ENCODE measurements at places on chromosomes 7 and 10.

GRCh38 chr10:118107541-118107940 is 60.8 kb upstream of the RAB11FIP2 start:
- DNase-seq: no peak

GRCh38 chr10:99325281-99325680 is 3.9 kb upstream of the CNNM1 start:
- no peak for DNase-seq

DNA sequence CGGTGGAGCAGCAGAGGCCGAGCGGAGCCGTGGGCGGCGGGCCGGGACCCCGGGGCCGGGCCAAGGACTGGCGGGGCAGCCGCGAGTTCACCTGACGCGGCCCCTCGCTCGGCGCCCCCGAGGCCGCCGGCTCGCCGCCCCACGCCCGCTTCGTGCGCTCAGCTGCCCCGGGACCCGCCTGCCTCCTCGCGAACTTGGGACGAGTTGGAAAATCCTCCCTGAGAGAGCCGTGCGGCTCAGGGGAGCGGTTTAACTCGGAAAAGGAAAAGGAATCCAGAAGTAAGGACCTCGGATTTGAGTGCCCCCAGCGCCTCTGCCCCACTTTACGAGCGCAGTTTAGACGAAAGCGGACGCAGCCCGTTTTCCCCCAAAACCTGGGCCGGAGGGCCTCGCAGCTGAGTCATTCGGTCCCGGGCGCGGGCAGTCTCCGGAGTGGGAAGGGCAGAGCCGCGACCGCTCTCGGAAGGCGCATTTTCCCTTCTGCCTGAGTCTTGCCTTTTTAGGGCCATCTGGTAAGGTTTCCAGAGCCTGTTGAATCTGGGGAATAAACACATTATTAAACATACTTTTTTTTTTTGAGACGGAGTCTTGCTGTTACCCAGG is 744 bp downstream of the CREM start:
- peak; percentile 52 for DNase-seq

- DNase-seq: no peak
Measured at GRCh38 chr10:129945526-129945925, 18.5 kb downstream of the EBF3 start.

GRCh38 chr7:147136352-147136751 is 1019.8 kb downstream of the CNTNAP2 start:
- DNase-seq: no peak

- no peak for DNase-seq
Measured at GRCh38 chr7:79608005-79608404, 154.5 kb upstream of the MAGI2 start.

- no peak for DNase-seq
Measured at GRCh38 chr7:43693687-43694398, 35.5 kb downstream of the COA1 start.

DNA sequence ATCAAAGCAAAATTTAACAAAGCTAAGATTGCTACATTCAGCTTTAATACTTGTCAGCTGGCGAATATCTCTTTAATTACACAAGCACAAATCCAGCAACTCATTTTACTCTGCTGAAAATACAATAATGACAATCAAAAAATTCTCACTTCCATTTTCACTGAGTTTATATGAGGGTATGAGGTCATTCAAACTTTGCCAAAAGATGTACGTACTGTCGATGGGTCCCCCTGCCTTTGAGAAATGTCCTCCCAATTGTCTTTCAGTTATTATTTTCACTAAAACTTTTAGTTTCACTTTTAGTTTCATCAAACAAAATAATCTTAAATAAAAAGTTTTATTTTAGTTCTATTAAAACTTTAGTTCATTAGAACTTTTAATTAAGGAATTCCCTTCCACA is 159.5 kb upstream of the WDR11 start:
- no peak for DNase-seq

- DNase-seq: no peak
Measured at GRCh38 chr7:144483189-144483588, 79.7 kb upstream of the NOBOX start.

DNA sequence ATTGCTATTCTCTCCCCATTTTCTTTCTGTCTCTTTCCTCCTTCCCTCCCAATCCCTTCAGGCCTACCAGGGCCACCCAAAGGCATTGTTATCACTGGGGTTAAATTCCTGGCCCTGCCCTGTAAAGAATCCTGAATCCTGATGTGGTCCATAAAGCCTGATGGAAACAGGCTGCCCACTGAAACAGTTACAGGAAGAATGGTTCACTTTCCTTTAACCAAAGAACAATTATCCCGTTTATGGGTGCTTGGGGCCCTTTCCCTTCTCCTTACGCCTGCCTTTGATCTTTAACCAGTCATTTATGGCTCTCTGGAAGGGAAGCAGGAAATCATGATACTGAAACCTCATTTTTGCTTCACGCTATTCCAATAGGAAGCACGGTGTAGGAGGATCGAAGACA is 273.1 kb upstream of the NEBL start:
- DNase-seq: no peak

- DNase-seq: peak; percentile 70
Measured at GRCh38 chr10:72049969-72050781, 38.2 kb downstream of the SPOCK2 start.

DNA sequence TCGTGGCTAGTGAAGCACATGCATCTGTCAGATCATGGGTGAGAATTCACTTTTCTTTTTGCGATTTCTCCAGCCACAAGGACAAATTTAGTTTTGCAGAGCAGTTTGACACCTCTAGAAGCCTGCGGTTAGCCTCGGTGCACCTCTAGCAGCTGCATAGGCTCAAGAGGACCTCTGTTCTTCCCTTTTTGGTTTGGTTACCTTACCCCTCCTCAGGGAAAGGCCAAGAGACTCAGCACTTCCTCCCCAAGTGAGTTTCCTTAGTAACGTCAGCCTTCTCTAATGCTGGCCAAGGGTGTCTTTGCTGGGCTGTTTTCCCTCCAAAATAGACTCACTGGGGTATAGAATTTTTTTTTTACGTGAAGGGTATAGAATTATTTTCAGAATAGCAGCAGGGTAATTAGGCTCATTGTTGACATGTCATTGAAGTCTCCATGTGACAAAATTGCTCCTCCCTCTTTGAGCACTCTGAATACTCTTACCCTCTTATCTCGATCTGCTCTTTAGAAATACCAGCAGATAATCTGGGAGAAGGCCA is 97.8 kb downstream of the AUTS2 start:
- DNase-seq: no peak

DNA sequence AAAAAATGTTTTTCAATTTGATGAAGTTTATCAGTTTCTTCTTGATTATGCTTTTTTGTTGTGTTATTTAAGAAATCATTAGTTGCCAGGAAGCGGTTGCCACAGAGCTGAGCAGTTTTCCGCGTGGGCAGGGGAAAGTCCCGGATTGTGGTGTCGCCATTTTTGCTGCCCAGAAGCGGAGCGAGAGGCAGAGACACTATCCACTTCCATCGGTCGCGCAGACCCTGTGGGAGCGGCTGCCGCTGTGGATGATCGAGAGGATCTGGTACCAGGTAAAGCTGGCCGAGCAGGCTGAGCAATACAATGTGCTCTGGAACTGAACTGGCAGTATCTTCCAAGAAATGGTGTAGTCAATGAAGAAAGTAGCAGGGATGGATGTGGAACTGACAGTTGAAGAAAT is 119.8 kb downstream of the ZNF736 start:
- no peak for DNase-seq

DNA sequence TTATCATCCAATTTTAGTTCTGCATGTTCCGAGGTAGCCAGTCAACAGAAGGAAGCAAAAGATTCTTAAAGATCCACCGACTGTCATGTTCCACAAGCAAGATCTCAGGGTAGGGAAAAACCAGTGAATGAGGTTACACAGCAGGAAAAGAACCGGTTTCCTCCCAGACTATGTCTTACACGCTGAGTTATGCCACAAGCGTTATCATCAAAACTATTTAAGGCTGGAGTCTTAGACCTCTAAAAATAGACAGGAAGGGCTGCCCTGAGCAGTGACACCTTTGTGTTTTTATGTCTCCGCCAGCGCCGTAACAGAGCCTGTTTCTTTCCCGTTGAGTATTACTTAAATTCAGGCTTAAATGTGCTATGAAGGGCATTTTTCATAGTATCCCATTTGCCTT is 48.3 kb downstream of the PROSER2 start:
- no peak for DNase-seq

GRCh38 chr7:18948521-18948920 is 168.9 kb downstream of the TWIST1 start:
- DNase-seq: no peak

- no peak for DNase-seq
Measured at GRCh38 chr7:10756981-10757380, 216.7 kb upstream of the PHF14 start.
